ENCODE measurements at places on chromosomes 5 and 9.

- DNase-seq, result no peak
Observed at GRCh38 chr9:79043916-79044315, 527.8 kb upstream of the TLE4 start.

- no peak for DNase-seq
Observed at GRCh38 chr5:153794327-153794726, 244.4 kb downstream of the FAM114A2 start.

- DNase-seq, result no peak
Observed at GRCh38 chr5:143182901-143183820, 220.3 kb downstream of the NR3C1 start.

DNA sequence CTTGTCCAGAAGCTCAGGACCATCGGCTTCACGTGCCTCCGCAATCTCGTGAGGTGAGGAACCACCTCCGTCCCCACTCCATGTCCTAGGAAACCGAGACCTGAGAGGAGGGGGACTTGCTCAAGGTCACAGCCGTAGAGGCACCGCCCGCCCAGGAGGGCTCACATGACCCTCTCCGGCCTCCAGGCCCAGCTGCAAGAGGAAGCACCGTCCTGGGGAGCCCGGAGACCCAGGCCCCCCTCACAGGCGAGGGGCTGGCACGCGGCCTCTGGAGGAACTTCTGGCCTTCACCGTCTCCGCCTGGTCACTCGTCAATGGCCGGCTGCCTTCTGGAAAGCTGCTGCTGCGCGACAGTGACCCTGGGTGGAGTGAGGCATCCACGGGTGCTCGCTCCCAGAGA lies 24.2 kb downstream of the FAM78A start:
- DNase-seq, result no peak

DNA sequence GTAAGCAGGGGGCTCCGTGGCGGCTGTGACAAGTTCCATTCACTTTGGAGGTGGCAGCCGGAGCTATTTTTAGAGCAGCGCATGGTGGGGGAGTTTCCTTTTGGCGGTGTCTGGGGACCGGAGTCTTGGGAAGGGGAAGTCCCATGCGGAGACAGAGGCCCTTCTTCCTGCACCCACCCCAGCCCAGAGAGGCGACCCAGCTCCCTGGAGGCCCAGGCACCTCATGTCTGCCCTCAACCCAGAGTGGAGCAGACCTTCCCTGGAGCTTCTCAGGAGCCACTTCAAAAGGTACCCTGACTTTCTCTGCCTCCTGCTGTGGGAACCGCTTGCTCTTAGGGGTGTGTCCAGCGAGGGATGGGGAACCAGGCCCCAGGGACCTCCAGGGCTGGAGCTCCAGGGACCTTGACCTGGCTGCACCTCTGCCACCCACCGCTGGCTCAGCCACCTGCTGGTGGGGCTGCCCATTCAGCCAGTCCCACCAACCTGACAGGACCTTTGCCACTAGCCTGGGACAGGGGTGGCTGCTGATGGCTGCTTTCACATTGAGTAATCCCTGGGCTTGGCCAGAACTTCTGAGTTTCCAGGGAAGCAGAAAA lies 34.1 kb downstream of the NEK6 start:
- DNase-seq, result no peak

GRCh38 chr5:123092696-123093095 lies 3.7 kb downstream of the PRDM6 start:
- no peak for DNase-seq

DNA sequence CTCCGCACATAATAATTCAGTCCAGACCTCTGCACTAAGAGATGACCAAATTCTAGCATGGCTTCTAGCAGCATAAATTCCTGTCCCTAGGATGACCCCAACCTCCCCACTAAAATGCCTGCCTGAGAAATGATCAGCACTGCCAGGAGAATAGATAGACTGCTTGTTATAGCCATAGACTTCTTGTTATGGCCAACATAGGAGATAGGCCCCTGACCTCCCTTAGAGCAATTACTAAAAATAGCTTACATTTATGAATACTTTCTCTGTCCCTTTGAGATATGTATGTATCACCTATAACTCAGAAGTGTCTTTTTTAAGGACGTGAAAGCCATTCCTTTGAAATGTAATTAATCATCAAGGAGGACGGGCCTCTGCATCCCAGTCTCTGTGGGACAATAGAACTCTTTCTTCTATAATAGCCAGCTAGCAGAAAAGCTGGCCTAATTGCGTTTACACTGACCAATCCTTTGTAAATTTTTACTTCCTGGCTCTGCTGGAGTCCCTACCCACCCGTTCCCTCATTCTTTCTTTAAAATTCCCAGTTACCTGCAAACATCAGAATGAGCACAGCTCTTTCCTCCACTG lies 1002.7 kb downstream of the CDH18 start:
- DNase-seq, result no peak

DNA sequence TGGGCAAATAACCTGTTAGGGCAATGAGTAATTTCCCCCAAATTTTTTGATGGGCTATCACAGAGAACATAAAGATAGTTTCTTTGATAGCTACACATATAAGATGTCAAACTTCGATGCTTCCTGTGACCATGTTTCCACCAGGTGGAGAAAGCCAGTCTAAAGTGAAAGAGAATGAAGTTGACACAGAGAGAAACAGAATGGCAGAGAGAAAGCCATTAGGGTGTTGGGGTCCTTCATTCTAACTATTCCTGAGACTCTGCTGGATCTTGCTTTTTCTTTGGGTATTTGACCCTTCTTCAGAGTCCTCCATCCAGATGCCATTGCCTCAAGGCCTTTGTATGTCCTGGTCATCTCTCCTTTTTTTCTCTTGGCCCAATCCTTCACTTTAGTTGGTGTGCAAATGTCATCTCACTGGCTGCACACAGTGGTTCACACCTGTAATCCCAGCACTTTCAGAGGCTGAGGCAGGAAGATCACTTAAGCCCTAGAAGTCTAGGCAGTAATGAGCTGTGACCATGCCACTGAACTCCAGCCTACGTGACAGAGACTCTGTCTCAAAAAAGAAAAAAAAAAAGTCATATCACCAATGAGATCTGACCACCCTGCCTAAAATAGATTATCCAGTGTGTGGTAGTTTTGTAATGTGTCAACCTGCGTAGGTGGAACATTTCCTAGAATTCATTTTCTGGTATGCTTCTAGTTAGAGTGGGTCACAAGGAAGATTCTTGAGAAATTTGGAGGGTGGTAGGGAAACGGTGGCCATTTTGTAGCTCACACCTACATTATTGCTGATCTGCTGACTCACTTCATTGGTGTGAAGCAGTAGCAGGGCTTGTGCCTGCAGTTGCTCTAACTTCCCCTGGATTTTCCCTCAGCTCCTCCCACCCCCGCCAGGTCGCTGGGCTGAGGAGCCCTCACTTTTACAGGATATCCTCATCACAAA lies 20.8 kb upstream of the KIF2A start:
- no peak for DNase-seq

GRCh38 chr5:9617739-9618504 lies 12.2 kb downstream of the TAS2R1 start:
- DNase-seq, result no peak

GRCh38 chr5:142780871-142781270 lies 10.7 kb downstream of the ARHGAP26 start:
- no peak for DNase-seq

DNA sequence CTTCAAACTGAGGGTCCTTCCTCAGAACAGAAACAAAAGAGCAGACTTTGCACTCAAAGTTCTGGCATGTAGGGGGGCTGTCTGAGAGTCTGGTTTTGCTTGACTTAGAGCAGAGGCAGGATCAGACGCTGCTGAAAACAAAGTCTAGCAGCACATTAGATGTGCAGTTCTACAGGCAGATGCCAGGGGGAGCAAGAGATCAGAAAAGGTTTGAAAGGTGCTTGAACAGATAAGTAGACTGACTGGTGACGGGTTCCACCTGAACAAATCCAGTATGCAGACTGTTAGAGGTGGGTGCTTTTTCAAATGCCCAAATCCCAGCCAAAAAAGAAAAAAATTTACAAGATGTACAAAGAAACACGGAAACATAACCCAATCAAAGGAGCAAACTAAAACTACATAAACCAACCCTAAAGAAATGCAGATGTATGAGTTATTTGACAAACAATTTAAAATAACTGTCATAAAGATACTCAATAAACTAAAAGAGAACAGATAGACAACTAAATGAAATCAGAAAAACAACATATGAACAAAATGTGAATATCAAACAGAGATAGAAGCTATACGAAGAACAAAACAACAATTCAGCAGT lies 194.7 kb upstream of the FREM1 start:
- no peak for DNase-seq

- no peak for DNase-seq
Observed at GRCh38 chr5:1950708-1951103, 68.0 kb upstream of the IRX4 start.

DNA sequence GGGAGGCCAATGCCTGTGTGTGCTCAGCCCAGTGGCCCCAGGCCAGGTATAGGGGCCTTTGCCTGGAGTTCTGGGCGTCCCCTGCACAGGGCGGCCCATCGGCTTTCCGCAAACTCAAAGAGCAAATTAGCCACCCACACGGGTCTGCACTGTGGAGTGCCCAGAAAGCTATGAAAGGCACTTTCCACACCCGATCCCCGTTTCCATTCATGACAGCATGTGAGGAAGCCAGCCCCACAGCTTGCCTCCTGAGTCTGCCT lies 5.2 kb downstream of the DBH start:
- no peak for DNase-seq

DNA sequence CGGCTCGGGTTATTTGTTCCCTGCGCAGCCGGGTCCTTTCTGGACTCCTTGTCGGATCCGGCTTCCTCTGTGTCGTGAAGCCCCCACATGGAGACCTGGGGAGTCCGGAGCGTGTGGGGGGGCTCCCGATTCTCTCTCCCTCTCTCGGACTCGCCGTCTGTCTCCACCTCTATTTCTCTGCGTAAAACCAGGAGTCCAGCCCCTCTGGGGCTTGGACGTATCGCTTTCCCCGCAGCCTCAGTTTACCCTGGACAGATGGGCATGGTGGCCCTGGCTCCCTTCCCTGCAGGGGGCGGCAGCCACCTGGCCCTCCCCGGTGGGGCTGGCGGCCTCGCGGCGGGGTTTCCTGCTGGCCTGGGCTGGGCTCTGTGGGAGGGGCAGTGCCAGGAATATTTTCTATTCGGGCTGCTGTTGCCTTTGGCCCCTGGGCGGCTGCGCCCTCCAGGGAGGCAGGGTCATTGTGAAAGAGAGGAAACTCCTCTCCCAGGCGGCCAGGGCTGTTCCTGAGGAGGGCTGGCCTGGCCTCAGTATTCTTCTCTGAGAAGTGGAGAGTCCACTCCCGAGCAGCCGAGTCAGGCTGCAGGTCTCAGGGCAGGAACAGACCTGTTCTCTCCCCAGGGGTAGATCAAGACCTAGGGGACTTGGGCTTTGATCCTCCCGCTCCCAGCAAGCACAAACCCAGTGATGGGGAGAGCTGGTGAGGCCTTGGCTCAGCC lies 665 bp downstream of the ASS1 start:
- DNase-seq, result no peak

GRCh38 chr5:169602535-169602934 lies 19.0 kb downstream of the SPDL1 start:
- DNase-seq, result no peak

- DNase-seq, result no peak
Observed at GRCh38 chr5:84181093-84181492, 203.6 kb downstream of the EDIL3 start.

GRCh38 chr5:143474616-143475015 lies 71.1 kb upstream of the NR3C1 start:
- DNase-seq, result no peak

- DNase-seq, result no peak
Observed at GRCh38 chr9:79858508-79858907, 286.7 kb downstream of the TLE4 start.

- DNase-seq, result no peak
Observed at GRCh38 chr5:39395521-39395920, 29.3 kb downstream of the DAB2 start.

DNA sequence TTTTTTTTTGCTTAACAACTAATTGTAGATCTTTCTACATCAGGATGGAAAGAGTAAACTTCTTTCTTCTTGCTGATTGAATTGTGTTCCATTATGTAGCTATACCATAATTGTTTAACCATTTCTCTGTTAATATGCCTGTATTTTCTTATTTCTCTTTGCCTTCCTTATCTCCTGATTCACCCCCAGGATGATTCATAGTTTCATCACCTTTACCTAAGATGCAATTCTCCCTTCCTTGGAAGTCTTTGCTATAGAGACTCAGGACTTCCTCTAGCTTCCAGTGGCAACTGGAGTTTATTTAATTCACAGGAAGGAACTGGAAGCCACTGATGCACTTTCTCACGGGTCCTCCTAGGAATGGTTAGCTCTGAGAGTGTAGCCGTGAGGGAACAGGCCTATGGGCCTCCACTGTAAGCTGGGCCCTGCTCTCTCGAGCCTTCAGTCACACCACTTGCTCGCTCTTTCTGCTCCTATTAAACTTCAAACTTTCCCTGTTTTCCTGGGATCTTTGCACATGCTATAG lies 83.1 kb downstream of the FGF1 start:
- DNase-seq, result no peak

DNA sequence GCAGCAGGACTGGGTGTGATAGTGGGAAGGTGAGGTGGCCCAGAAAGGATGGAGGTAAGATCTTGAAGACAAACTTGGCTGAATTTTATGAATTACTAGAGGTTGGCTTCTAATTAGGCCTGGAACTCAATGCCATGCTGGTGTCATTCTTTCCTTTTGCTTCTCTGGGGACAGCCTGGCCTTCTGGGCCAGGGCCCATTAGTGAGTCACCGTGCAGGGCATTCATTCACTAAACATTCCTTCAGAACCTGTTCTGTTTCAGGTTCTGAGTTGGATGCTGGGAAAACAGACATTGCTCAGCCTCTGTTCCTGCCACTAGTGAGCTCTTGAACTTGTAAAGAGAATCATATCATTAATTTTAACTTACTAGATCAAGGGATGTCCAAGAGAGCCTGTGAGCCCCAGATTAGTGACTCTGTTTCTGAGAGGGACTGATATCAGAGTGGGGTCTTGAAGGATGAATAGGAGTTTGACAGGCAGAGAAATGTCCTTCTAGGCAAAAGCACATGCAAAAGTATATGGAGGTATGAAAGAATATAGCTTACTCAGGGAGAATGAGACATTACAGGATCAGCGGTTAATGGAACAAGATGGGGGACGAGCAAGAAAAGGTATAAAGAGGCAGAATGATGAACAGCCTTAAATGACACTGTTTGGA lies 66.5 kb downstream of the LHX2 start:
- DNase-seq, result no peak

- no peak for DNase-seq
Observed at GRCh38 chr9:7935681-7936080, 136.1 kb upstream of the DMAC1 start.

GRCh38 chr5:155886311-155887031 lies 440.5 kb upstream of the SGCD start:
- no peak for DNase-seq

GRCh38 chr5:59152701-59153245 lies 569.9 kb downstream of the RAB3C start:
- DNase-seq, result peak; percentile 49

DNA sequence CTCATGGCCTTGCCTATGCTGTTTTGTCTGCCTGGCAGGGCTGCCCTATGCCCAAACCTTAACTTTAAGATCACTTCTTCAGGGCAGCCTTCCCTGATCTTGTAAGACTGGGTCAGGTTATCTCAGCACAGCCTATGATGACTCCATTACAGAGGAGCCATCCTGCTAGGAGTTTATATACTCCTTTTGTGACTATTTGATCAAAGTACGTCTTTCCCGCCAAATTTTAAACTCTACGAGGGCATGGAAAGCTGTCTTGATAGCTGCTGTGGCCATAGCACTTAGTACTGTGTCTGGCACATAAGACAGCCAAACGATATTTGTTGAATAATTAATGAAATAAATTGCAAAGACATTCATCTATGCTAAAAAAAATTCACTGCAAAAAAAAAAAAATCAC lies 60.6 kb downstream of the PPP2R2B start:
- no peak for DNase-seq

GRCh38 chr9:135695642-135696041 lies 3.6 kb downstream of the SOHLH1 start:
- no peak for DNase-seq

- DNase-seq, result no peak
Observed at GRCh38 chr5:149301744-149302380, 30.2 kb downstream of the AFAP1L1 start.
